ENCODE measurements at places on chromosomes 16 and 17.

DNA sequence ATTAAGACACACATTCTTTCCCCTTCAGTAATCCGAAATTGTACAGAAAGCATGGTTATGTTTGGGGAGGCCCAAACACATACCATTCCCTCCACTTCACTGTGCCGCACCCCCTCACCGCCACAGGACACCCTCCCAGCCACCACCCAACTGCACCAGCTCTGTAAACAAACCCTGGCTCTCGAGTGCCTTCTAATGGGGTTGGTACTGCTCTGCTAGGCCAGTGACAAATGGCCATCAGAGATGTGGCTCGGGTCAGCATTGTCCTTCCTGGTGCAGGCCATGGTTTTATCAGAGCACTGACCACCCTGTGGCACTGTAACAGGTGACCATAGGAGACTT, 24.0 kb upstream of the SREBF1 start:
- DNase-seq = no peak

DNA sequence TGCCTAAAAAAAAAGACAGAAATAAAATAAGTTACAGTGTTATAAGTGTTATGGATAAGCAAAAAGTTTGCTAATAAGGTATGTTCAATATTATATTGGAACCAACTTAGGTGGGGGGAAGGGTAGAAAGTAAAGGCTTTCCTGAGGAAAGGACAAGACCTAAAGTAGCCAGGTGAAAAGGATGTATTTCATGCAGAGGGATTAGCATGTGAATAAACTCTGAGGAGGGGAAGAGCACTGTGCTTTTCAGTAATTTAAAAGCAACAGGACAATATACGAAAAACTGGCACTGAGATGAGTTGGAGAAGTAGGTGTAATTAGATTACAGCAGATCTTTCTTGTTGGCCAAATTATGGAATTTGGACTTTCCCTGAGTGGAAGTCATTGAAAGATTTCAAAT, 7.6 kb downstream of the TOP2A start:
- DNase-seq = no peak

DNA sequence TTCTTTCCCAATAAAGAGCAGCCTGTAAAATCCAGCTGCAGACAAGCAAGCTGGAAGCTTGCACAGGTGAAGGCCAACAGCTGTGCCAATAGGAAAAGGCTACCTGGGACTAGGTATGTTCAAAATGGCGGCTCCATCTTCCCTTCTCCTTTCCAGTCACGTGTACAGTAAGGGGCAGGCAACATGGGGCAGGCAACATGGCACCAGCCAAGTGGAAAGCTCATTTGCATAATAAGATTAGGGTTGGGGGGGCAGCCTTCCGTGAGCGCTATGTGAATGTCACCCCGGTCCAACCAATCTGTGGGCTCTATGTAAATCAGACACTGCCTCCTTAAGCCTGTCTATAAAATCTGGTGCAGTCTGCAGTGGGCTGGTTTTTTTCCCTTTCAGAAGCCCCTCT, 31.3 kb downstream of the TVP23A start:
- no peak for DNase-seq

GRCh38 chr16:48125888-48126287, 29.9 kb downstream of the ABCC12 start:
- no peak for DNase-seq

DNA sequence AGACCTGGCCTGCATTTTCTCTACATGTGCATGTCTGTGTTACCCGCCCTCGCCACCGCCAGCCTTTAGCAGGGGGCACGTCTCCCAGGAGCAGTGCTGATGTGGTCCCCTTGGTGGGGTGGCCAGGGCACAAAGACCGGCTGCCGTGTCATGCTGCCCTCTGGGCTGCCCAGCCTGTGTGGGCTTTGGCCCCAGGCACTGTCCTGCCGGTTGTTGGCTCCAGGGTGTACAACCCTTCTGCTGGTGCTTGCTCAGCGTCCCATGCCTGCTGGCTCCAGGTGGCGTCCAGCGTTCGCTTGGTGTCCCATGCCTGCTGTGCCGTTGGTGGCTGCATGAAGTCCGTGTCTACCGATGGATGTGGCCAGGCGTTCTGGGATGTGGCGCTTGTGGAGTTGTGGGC, 4.1 kb downstream of the BAIAP2 start:
- no peak for DNase-seq

GRCh38 chr17:81423698-81424071, 28.4 kb downstream of the BAHCC1 start:
- no peak for DNase-seq

DNA sequence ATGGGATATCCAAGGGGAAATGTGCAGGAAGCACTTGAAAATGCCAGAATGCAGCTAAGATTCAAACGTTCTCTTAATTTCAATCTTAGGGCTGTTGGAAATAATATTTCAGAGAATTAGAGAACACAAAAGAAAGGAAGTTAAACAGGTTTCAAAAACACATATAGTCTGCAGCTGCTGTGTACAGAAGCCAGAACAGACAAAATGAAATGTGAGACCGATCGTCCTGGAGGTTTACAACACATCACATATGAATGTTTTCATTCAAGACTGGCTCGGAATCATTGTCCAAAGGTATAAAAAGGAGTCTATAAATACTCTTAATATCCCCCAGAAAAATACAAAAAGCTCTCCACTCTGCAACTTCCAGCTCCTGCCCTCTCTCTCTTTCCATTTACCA, 14.3 kb downstream of the CYTH1 start:
- no peak for DNase-seq

- DNase-seq = no peak
These were observed 25.0 kb upstream of the BCAS3 start for GRCh38 chr17:60652454-60653247.

- DNase-seq = no peak
These were observed 793 bp downstream of the COG7 start for GRCh38 chr16:23452221-23452571.

- DNase-seq = no peak
These were observed 20.5 kb downstream of the CDC42EP4 start for GRCh38 chr17:73291260-73291801.

- no peak for DNase-seq
These were observed 3.4 kb downstream of the HOXB3 start for GRCh38 chr17:48586355-48587258.
